ENCODE measurements at places on chromosomes 1 and 21.

DNA sequence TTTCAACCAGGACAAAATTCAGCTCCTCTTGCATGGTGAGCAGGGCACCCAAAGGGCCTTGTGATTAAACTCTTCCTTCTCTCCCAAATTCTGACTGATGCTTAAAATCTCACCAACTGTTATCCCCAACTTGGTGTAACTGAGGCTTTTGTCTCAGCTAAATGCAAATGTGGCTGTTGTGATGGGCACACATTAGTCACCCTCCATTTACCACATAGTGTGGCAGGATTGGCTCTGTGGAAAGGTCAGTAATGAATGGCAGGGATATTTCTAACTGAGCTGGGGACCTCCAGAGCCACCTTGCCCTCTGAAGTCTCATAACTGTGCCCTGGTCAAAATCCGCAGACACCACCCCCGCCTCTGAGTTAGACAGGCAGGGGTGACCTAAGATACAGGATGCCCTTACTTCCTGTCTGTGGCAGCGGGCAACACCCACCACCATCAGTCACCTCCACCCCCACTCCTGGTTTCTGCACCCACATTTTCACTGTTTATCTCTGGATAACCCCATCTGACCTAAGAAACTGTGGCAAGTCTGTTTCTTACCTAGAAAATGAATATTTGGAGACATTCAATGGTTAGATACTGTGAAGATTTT lies 25.4 kb upstream of the RGS16 start:
- no peak for DNase-seq

GRCh38 chr1:226784081-226785049 lies 45.3 kb upstream of the ITPKB start:
- DNase-seq, result no peak

GRCh38 chr1:223216531-223217205 lies 73.6 kb upstream of the TLR5 start:
- no peak for DNase-seq

GRCh38 chr21:29233256-29233546 lies 65.5 kb upstream of the BACH1 start:
- no peak for DNase-seq

- no peak for DNase-seq
Observed at GRCh38 chr1:98556521-98557158, 104.9 kb upstream of the SNX7 start.

DNA sequence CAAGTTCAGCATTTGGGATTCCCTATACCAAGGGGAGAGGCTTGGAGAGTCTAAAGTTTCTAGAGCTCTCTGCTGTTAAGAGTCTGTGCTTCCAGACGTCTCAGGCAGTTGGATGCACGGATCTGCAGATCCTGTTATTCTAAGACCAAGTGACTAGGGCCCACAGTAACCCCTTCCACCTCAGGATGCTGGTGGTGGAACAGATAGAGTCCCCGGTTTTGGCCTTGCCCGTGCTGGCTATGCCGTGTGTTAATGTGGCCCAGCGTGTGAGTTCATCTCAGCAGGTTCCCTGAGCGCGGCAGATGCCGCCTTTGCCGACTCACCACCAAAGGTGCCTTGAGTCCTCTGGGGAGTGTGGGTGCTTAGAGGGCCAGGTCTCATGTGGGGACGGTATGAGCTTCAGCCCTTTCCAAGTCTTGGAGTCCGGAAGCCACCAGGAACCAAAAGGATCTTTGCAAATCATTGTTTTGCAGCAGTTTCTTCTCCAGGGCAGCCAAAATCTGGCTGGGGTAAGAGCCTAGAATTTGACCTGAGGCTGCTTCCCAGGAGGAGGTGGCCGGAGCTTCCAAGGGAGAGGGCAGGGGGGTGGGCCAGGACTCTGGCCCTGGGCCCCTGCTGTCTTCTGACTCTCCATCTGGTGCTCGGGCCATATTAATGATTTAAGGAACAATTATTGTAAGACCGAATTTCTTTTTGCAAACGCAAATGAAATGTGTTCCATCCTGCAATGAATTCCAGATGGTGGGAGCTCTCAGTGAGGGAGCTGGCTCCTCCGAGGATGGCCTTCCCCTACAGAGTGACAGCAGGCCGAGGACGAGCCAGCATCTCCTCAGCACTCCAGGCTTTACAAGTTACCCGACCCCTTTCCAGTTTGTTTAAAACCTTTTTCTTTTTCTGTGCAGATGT lies 205.7 kb downstream of the FOXD2 start:
- DNase-seq, result no peak

DNA sequence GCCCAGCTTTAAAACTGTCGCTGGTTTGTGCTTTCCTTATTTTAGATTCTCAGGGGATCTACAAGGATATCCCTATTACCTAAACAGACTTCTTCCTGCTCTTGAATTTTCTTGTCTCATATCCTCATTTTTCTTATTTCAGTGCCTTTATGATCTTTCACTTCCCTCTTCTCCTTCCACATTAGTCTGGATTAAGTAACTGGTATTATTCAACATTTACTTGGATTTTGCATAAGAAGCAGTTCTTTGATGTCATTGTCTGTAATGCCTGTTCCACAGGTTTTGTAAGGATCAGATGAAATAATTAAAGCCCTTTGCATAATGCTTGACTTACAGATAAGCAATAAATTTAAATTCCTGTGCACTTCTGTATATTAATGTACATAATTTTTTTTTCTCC lies 26.5 kb downstream of the CXADR start:
- DNase-seq, result no peak

DNA sequence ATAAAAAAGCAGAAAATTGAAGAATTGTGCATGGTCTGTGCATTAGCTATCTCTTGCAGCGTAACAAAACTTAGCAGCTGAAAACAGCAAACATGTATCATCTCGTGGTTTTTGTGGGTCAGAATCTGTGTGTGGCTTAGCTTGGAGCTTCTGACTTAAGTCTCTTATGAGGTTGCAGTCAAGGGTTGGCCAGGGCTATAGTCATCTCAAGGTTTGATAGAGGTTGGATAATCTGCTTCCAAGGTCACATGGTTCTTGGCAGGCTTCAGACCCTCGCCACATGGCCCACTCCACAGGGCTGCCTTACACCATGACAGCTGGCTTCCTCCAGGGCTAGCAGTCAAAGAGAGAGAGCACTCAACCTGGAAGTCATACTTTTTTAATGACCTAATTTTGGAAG lies 35.9 kb downstream of the CNST start:
- no peak for DNase-seq

DNA sequence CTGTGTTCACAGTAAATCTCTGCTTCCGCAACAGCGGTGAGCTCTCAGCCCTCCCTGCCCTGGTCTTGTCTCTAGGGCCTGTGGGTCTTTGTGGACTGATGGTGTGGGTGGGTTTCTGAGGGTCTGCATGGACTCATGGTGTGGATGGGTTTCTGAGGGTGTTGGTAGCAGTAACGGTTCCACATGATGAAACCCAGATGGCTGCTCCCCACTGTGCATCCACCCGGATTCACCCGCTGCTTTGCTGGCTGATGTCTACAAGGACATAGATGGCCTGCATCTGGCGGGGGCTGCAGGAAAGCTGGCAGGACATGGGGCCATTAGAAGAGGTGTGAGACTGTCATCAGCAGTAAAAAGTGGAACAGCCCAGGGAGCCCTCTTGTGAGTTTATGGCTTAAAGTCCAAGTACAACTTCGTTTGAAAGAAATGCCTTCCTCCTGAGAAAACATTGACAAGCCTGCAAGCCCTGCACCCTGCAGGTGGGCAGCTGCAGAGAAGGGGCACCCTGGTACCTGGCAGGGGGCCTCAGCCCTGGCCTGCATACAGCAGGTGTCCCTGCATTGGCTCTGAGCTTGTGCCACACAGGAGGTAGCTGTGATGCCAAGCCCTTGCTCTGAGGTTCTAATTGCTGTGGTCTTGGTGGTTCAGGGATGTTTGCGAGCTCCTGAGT lies 156.9 kb upstream of the COL6A1 start:
- no peak for DNase-seq

DNA sequence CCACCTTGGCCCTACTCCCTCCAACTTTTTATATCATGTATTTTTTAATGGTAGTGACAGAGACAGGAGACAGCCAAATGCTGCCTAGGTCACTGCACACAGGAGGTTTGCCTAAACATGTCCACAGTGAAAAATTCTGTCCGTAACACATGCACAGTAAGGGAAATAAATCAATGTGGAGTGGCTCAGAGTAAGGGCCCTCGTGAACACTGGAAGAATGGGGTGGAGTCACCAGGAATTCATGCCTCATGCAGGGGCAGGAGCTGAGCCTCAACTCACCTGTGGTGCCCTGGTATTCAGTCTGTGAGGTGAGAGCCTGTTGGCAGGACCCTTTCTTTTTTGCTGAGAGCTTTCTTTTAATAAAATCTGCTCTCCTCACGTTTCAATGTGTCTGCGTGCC lies 289.1 kb downstream of the TGFB2 start:
- DNase-seq, result no peak

GRCh38 chr1:71823708-71824305 lies 458.5 kb downstream of the NEGR1 start:
- DNase-seq, result no peak

- no peak for DNase-seq
Observed at GRCh38 chr1:231544943-231545592, 16.6 kb downstream of the TSNAX start.

DNA sequence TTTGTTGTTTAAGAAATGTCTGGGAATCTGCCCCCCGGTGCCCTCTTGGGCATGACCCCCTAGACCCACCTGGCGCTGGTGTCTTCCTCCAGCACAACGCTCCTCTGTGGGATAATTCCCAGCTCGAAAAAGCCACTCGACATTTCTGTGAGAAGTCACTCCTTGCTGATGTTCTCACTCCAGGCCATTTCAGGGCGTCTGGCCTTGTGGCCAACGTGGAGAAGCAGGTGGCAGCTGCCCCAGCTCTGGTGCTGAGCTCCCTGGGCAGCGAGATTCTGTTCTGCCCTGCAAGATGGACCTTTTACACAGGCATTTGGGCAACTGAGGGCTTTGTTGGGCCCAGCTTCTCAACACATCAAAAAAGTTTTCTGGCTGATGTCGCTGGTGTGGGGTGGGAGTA lies 147.7 kb upstream of the WNT4 start:
- no peak for DNase-seq

DNA sequence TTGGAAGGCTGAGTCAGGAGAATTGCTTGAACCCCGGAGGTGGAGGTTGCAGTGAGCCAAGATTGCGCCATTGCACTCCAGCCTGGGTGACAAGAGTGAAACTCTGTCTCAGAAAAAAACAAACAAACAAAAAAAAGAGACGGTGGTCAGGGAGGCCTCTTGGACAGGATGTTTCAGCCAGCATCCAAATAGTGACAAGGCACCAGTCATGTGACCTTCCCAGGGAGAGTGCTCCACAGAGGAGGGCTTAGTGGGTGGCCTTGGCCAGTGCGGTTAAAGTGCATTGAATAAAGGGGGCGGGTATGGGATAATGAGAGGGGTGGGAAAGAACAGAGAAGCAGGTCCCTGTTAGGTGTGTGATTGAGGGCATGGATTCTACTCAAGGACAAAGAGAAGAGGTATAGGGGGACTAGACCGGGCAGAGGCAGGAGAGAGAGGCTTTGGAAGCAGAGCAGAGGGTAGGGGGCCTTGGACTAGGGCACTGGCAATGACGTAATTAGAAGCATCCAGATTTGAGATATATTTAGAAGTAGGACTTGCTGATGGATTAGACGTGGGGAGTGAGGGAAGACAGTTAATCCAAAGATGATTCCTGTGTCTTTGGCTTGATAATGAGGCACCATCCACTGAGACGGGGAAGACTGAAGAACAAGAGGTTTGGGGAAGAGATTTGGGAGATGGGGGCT lies 12.0 kb upstream of the RYR2 start:
- DNase-seq, result no peak

DNA sequence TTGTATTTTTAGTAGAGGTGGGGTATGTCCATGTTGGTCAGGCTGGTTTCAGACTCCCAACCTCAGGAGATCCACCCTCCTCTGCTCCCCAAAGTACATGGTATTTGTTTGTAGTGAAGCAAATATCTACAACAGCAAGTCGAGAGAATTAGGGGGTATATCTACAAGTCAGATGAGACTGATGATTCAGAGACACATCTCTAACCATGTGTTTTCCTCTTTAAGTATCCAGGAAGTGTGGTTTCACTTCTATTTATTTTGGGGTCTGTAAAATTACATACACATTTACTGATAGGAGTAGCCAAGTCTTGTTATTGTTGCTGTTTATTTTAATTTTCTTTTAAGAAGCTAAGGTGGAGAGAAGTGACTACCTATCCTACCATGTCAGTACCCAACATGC lies 44.9 kb downstream of the SGIP1 start:
- no peak for DNase-seq

DNA sequence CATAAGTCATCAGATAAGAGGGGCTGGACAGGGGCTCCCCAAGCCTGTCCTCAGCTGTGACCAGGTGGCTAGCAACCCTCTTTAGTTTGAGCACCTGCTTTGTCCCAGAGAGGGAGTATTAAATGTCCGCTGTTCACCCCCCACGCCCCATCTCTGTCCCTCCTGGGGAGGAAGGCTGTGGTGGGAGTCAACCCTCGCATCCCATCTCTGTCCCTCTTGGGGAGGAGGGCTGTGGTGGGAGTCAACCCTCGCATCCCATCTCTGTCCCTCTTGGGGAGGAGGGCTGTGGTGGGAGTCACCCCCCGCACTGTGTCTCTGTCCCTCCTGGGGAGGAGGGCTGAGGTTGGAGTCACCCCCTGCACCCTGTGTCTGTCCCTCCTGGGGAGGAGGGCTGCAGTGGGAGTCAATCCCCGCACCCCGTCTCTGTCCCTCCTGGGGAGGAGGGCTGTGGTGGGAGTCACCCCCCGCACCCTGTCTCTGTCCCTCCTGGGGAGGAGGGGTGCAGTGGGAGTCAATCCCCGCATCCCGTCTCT lies 72.6 kb upstream of the ABCG1 start:
- DNase-seq, result no peak

DNA sequence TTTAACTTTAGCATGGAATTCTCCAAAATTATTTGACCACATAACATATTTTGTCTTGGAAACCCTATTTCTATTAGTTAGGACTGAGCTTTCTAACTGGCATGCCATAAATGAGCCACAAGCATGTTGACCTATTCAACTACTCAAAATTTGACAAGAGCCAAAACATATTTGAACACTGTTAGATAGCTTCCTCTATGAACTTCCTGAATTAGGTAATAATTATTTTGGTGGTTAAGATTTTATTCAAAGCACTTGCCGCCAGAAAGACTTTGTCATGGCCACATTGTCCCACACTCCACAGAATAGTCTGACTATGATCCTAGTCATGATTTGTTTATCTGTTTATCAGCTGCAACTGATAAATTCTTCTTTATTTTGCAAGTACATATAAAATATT lies 23.1 kb upstream of the CTPS1 start:
- no peak for DNase-seq

- DNase-seq, result no peak
Observed at GRCh38 chr21:14972678-14973077, 92.1 kb downstream of the NRIP1 start.

DNA sequence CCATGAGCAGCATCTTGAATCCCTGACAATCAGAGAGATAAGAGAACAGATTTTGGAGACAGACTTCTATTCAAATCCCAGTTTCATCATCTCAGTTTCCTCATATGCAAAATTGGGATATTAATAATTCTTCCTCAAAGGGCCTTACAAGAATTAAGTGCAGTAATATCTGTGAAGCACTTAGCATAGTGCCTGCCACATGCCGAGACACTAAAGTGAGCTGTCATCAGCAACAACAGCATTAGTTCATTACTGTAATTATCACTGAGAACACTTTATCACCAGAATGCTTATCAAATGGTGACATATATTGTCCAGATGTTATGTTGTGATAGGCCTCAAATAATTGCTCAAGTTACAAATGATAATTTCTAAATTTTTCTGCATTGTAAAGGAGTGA lies 922 bp upstream of the FCRLB start:
- DNase-seq, result no peak

Data from esophagus squamous epithelium (tissue), 5 donors.